ENCODE measurements at places on chromosomes 11 and 22. TPM values are rescaled to one million over a fixed set of nuclear protein-coding genes. Genes with fewer than 3 reads are reported as not detected.

Gene UBQLN3
- total RNA-seq, result not detected

Gene UVRAG
- total RNA-seq, result 67.2 TPM

Gene CCND1
- total RNA-seq, result 349 TPM

Gene MB
- not detected for total RNA-seq

Gene SCO2
- total RNA-seq, result 1.8 TPM

Gene SCGB1A1
- not detected for total RNA-seq

Gene HIRA
- 22.8 TPM for total RNA-seq

Gene NUCB2
- total RNA-seq, result 102 TPM

Gene MMP27
- not detected for total RNA-seq

Gene APOBEC3F
- total RNA-seq, result 5.1 TPM

Gene PARVA
- 31.8 TPM for total RNA-seq

Gene DEUP1
- total RNA-seq, result not detected

Gene CD6
- total RNA-seq, result not detected

Gene ANO5
- total RNA-seq, result 4.7 TPM

Gene CRACR2B
- total RNA-seq, result 4.3 TPM

Gene MMP12
- total RNA-seq, result not detected

Gene HARBI1
- 5.2 TPM for total RNA-seq

Gene HEPACAM
- not detected for total RNA-seq

Gene C11orf42
- not detected for total RNA-seq

Gene YPEL1
- 4.5 TPM for total RNA-seq

Gene PTGDR2
- total RNA-seq, result under 0.01 TPM

Gene PHOX2A
- total RNA-seq, result not detected

Gene SAA4
- not detected for total RNA-seq

Gene DCPS
- 15.2 TPM for total RNA-seq

Gene DLG2
- total RNA-seq, result 0.42 TPM

Gene PPFIBP2
- 1.6 TPM for total RNA-seq

Gene ALDH3B1
- total RNA-seq, result 0.74 TPM

Gene TCN1
- total RNA-seq, result not detected

Gene ZP1
- not detected for total RNA-seq

Gene CRYBB3
- total RNA-seq, result not detected

Gene SMTNL1
- not detected for total RNA-seq

Gene OPCML
- not detected for total RNA-seq

Gene UPK2
- total RNA-seq, result not detected

Gene C11orf16
- not detected for total RNA-seq

Gene PYGM
- 0.35 TPM for total RNA-seq

Gene PATE4
- total RNA-seq, result not detected

Gene PNPLA5
- total RNA-seq, result not detected

Gene PLAAT5
- not detected for total RNA-seq

Gene MMP13
- not detected for total RNA-seq

Gene ST14
- total RNA-seq, result 0.07 TPM

Gene KLHL35
- total RNA-seq, result 2.6 TPM

Gene OR51I1
- total RNA-seq, result not detected

Gene B3GAT3
- 19.3 TPM for total RNA-seq

Gene PEX26
- total RNA-seq, result 24.7 TPM

Gene PANX3
- not detected for total RNA-seq

Gene AIFM3
- total RNA-seq, result 0.56 TPM

Gene SNX32
- 0.79 TPM for total RNA-seq

Gene XPNPEP3
- total RNA-seq, result 7.3 TPM

Gene MIAT
- 0.26 TPM for total RNA-seq

Gene TMEM132A
- total RNA-seq, result 55.7 TPM

Gene CHADL
- total RNA-seq, result 0.74 TPM

Gene CSF2RB
- total RNA-seq, result 8.9 TPM

Gene FAM111A
- 106 TPM for total RNA-seq

Gene KCTD14
- total RNA-seq, result 2.0 TPM

Gene SNU13
- 113 TPM for total RNA-seq

Gene MUC15
- not detected for total RNA-seq

Gene OVOL1
- total RNA-seq, result not detected

Gene C11orf52
- total RNA-seq, result not detected

Gene CD3G
- total RNA-seq, result not detected

Gene UBQLNL
- 0.04 TPM for total RNA-seq

All from pulmonary artery endothelial cell (primary cell).